ENCODE measurements at places on chromosomes 2 and 18. TPM values are rescaled to one million over a fixed set of nuclear protein-coding genes. Genes with fewer than 3 reads are reported as not detected.

- DNase-seq, result no peak
Measured at GRCh38 chr2:68659081-68659480, 15.7 kb downstream of the PROKR1 start.

GRCh38 chr2:171404261-171404660 is 29.5 kb downstream of the METTL8 start:
- peak; percentile 27 for DNase-seq

DNA sequence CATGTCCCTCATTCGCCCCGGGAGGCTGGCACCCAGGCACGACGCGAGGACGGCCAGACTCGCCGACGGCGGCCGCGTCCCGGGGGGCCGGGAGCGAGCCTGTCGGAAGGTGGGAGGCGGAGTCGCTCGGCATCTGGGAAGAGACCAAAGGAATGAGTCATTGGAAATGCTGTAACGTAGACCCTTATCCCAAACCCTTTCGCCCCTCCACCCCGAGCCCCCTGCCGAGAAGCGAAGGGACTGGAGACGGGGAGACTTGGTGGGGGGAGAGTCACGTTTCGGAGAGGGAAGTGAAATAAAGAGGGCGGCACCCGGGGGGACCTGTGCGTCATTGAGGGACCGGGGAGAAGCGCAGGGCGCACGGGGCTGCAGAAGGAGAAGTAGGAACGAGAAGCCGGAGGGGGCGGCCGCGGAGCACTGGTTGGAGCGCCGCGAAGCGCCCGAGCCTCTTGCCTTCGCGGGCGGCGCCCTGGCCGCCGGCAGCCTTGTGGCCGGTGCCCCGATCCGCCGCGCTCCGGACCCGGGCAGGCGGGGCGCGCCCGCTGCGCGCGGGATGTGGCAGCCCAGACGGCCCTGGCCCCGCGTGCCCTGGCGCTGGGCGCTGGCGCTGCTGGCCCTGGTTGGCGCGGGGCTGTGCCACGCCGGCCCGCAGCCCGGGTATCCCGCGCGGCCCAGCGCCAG is at the start of gene EMILIN2:
TSS of gene EMILIN2 (plus strand) at position 371 of the 681 bp plus-strand sequence. CDS start at position 554, 183 bp downstream.
- DNase-seq, result peak; percentile 63

DNA sequence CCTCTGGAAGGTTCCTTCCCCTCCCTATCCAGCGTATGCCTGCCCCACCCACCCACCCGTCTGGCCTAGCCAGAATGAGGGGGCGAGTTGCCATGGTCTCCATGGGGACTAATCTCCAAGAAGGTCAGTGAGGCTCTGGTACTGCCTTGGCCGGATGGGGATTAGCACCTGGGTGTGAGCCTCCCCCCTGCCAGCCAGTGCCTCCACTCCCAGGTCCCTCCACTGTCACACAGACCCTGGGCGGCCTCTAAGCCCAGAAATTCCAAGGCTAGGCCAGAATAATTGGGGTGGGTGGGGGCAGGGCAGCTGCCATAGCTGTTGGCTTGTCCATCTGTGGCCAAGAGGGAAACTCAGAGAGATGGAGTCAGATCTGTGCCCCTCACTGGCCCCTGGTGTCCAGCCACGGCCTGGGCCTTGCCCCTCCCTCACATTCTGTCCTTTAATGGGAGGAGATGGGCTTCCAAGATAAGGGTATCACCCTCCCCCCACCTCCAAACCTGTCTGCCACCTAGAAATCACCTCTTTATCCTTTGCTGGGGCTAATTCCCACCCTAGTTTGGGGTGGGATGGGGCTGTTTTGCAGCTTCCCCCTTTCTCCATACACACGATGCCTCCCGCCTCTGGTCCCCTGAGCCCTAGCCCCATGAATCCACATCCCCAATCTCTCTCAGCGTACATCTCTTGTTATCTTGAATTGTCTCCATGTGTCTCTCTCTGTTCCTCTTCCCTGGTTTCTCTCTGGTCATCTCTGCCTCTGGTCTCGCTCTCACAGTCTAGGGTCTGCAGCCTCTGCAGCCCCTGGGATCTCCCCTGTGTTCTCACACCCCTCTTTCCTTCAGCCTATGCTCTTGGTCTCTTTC is 6.0 kb upstream of the CRYBA2 start:
- no peak for DNase-seq

DNA sequence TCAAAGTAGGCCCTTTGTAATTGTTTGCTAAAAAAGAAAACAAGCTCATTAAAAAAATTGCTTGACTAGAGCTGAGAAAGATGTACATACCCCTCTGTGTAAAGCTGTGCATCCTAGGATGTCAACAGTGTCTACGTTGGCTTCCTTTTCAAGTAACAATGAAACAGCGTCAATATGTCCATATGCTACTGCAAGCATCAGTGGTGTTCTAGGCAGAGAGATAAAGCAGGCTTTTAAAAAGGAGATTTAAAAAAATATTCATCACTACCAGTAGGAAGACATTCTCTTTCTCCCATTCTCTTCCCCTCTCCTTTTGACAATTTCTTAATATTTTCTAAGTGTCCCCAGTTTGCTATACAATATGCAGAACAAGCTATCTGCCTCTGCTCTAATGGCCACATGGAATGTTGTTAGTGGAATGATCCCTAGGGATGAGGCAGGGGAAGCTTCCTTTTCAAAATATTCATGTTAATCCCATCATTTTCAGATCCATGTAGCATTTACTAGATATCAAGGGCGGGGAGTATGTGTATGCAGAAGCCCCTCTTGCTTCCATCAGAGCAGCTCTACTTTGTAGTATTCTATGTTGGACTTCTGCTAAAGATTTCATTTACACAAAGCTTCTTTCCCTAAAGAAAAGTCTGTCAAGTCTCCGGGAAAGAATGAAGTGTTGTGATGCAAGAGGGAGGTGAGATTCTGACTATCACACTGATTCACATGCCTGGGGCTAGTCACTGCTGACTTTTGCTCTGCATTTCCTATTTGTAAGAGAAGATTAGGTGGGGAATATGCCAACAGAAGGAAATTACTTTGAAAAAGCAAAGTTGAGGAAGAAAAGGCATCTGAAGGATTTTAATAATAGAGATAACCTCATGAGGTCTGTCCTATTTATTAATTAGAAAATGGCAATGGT is 81.5 kb upstream of the PGAP1 start:
- no peak for DNase-seq

DNA sequence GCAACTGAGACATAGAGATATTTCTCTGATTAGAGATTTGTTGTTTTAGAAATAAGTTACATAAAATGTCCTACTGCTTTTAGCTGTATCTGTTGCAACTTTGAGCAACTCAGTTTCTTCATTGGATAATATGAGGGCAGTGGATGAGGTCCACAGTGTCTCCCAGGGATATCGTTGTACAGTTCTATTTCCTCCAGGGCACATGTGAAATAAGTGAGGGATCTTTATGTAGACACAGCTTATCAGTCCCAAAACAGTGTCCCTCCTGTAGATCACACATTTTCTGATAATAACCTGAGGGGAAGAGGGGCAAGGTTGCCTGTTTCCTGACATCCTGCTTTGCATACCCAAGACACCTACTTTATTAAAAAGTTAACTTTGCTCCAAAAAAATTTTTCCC is 1231.2 kb upstream of the ZEB2 start:
- DNase-seq, result no peak

GRCh38 chr2:200944467-200945394 is 18.7 kb downstream of the ORC2 start:
- DNase-seq, result peak; percentile 83

Gene SKOR2
- total RNA-seq, result not detected

GRCh38 chr2:63034526-63034925 is 16.1 kb upstream of the OTX1 start:
- no peak for DNase-seq

DNA sequence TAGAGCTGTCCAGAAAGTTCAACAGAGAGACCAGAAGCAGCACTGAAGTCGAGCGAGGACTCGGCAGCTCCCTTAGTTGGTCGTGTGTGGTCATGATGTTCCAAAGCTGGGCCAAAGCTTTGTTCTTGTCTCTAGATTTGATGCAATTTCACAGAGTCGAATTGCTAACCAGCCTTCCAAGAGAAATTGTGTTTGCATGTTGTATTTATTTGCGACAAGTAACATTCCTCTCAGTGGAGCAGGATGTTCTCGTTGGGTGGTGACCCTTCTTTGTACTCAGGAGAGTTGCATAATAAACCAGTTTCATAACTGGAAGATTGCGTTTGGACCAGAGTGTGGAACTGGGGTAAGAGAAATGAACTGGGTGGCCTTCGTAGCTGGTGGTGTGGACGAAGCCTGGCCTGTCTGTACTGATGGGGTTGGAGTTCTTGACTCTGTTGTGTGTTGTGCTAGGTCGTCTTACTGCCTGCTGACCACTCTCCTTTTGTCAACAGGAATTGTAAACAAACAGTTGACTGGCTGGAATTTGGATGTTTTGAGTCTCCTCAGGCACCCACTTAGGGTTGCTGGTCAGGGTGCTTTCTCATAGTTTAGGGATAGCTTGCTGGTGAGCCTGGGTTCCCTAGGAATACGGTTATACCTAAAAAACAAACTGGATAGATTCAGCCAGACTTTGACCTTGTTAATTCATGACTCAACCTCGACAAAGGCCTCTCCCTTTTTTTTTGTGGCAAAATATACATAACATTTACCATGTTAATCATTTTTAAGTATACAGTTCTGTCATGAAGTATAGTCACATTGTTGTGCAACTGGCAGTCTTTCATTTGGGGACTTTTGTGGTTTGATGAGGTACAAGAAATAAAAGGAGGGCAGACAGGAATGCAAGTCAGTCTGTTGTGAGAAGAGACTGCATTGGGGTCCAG is 28.9 kb upstream of the TOGARAM2 start:
- DNase-seq, result peak; percentile 38

Gene GLI2
- total RNA-seq, result 0.72 TPM

Gene UGT1A5
- total RNA-seq, result not detected

DNA sequence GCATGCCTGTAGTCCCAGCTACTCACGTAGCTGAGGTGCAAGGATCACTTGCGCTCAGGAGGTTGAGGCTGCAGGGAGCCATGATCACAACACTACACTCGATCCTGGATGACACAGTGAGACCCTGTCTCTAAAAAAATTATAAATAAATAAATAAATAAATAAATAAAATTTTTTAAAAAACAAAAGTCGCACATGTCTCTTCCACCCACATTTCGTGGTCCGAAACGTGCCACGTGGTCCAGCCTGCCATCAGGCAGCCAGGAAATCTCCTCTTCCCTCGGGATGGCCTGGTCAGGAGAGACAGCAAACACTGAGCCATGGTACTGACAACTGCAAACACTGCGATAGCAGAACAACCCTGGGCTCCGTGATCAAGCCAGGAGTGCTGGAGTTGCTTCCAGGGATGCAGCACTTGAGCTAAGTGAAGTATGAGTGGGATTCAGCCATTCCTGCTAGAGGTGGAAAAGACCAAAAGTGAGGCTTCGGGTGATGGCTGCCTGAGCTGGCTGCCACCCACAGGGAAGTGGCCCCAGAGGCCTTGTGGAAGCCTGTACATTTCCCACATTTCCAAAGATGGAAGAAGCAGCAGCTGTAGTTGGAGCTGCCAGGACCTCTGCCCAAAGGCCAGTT is 193.1 kb downstream of the SMAD2 start:
- DNase-seq, result no peak

DNA sequence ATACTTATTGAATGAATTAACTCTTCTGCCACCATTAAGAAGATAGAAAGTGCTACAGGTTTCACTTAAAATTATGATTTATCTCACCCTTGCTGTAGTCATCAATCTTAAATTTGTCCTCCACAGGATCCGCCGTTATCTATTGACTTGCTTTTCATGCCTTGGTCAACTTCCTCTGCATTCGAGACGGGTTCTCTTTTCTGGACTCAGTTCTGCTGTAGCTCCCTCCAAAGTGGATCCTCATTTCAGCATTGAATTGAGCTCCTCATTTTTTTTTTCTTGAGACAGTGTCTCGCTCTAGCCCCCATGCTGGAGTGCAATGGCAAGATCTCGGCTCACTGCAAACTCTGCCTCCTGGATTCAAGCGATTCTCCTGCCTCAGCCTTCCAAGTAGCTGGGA is 27.6 kb downstream of the INPP5D start:
- no peak for DNase-seq

Gene TNFRSF11A
- total RNA-seq, result 1.3 TPM

Gene IL1RL2
- total RNA-seq, result not detected

Gene PTRHD1
- 60.5 TPM for total RNA-seq

- no peak for DNase-seq
Measured at GRCh38 chr2:68284896-68285295, 32.6 kb upstream of the PPP3R1 start.

DNA sequence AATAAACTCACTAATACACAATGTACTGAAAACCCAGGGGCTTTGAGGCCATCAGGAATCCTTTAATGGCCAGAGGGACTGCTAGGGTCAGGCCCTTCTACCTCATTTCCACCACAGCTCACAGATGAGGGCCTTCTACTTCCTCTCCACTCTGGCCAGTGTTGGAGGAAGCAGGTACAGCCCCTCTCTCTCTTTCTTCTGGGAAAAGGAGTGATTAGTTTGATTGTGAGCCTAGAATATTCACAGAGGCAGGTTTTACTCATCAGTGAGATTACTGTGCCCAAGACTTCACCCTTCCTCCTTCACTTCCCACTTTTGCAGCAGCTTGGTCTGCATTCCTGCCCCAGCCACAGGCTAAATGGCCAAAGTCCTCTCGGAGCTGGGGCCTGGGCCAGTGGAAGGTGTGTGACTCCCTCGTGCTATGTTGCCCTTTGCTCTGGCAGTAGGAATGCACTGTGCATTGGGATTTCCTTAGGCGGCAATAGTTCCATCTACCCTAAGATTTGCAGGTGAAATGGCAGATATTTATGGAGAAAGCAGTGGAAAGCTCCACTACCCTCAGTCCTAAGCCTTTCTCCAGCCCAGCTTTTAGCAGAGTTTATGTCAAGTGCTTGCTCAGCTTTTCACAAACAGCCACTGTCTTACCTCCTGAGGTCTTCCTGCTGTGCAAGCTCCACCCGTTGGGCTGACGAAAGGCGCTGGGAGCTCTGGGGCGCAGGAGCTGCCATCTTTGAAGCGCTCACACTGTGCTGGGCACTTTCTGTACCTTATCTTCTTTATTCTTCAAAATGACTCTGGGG is 36.2 kb upstream of the YES1 start:
- no peak for DNase-seq

Gene ANKRD53
- total RNA-seq, result not detected

GRCh38 chr2:190344276-190344827 is 963 bp downstream of the INPP1 start:
- peak; percentile 67 for DNase-seq

Gene TWIST2
- not detected for total RNA-seq

DNA sequence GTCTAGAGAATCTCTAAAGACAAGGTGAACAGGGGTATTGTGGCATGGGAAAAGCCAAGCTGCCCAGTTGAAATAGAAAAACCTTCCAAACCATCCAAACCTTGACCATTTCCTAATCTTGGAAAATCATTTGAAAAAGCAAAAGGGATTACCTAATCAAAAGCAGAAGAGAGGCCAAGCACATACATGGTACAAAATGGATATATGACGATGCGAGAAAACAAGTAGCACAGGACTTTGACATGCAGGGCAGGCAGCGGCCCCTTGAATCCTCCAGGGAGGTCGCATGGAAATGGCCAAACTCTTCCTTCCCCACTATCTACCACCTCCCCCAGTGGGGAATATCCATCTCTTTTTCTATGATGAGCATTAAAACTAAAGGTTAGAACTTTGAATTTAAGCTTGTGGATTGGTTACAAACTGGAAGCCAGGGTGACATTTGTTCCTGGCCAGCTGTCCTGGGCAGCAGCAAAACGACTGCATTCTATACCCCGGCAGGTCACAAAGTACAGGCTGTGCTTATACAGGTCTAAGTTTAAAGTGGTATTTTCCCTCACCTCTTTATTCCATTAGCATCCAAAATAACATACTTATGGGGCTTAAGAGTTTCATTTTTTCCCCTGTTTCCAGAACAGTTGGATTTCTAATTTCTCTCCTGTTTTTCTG is 24.7 kb downstream of the MYOM1 start:
- DNase-seq, result no peak

GRCh38 chr18:3048121-3048520 is 35.2 kb upstream of the LPIN2 start:
- DNase-seq, result no peak

- no peak for DNase-seq
Measured at GRCh38 chr2:190881084-190881597, 520 bp downstream of the GLS start.

Gene SERPINB11
- not detected for total RNA-seq

Gene AQP12B
- total RNA-seq, result not detected
